ENCODE measurements at places on chromosomes 11 and 22. TPM values are rescaled to one million over a fixed set of nuclear protein-coding genes. Genes with fewer than 3 reads are reported as not detected.

Gene CARNS1
- not detected for polyA plus RNA-seq

Gene CNGA4
- not detected for polyA plus RNA-seq

Gene PAMR1
- 4.1 TPM for polyA plus RNA-seq

Gene MUC2
- not detected for polyA plus RNA-seq

GRCh38 chr11:44622190-44622650 is 56.8 kb downstream of the CD82 start:
- H3K4me3 ChIP-seq: no peak overlapping the region
- no peak overlapping the region for H3K27ac ChIP-seq
- no peaks in the 10 kb centered on the region for H3K4me1 ChIP-seq
- H3K27me3 ChIP-seq: no peaks in the 10 kb centered on the region
- H3K36me3 ChIP-seq: peaks cover 15% of the 10 kb centered on the region

DNA sequence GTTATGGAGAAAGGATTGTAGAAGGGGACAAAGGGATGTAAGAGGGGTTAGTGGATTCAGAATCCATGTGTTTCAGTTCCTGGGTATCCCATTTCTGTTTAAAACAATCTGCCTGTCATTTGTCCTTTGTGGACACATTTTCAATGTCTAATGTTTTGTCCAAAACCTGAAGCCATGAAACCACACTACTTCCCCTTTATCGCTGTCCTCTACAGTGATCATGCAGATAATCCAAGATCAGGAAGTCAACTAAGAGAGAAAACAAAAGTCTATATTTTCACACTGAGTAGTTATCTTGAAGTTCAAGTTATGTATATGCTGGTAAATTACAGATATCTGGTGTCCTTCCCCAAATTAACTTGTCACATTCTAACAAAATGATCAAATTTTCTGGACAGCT is 457.0 kb downstream of the NTM start:
- H3K27me3 ChIP-seq: no peaks in the 10 kb centered on the region
- no peak overlapping the region for H3K27ac ChIP-seq
- DNase-seq: no peak
- no peaks in the 10 kb centered on the region for H3K36me3 ChIP-seq
- H3K4me3 ChIP-seq: no peak overlapping the region

DNA sequence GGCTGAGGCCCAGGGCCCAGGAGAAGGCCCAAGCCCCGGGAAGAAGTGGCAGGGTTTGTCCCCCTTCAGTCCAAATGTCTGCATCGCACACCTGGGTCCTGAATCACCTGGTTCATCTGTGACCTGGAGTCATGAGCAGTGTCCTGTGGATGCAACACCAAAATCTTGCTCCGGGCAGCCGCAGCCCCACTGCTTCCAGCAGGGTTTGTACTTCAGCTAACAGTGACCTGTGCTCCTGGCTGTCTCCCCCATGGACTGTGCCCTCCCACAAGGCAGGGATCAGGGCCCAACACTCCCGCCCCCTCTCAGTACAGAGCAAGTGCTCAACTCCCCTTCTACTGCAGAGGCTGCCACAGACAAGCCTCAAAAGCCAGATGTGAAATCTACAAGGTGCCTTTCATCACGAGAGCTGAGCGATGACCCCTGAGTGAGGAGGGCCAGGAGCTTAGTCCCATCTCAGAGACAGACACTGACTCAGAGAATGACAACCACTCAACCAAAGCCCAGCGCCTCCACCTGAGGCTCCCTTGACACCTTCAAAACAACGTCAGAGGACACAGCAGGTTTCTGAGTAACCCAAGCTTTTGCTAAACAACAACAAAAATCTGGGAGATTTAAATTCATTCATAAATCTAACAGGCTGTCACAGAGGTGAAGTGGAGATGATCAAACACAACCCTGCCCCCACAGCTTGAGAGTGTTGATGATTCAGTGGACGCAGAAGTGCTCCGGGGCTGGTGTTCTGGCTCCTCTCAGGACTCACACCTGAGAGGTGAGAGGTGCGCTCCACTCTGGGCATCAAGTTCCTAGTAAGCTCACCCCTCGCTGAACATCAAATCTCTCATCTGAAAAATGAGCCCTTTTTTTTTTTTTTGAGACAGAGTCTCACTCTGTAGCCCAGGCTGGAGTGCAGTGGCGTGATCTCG is 3.4 kb downstream of the KIAA0930 start:
- H3K27me3 ChIP-seq: no peaks in the 10 kb centered on the region
- H3K36me3 ChIP-seq: peaks cover 42% of the 10 kb centered on the region
- no peak for DNase-seq
- H3K27ac ChIP-seq: no peak overlapping the region

DNA sequence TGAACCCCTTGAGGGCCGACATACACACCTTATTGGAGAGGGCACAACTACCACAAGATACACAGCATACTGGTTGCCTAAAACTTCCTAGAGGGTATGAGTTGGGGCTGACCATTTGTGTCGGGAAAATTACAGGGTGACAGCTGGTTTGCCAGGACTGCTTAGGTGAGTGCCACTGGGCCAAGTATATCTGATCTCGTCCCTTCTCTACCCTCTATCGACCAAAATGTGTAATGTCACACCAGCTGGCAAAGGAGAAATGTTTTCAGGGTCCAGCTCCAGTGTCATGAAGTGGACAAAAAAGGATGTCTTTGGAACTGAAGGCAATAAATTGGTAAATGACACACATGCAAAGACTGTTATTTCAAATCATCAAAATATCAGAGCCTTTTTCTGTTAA is 126.1 kb downstream of the PGR start:
- H3K27ac ChIP-seq: no peak overlapping the region
- no peak overlapping the region for H3K4me3 ChIP-seq
- no peaks in the 10 kb centered on the region for H3K27me3 ChIP-seq
- no peak for DNase-seq

- H3K27me3 ChIP-seq: peaks cover 40% of the 10 kb centered on the region
- no peaks in the 10 kb centered on the region for H3K36me3 ChIP-seq
- DNase-seq: peak; percentile 11
These were observed 135.9 kb downstream of the FDX1 start for GRCh38 chr11:110565357-110566336.

DNA sequence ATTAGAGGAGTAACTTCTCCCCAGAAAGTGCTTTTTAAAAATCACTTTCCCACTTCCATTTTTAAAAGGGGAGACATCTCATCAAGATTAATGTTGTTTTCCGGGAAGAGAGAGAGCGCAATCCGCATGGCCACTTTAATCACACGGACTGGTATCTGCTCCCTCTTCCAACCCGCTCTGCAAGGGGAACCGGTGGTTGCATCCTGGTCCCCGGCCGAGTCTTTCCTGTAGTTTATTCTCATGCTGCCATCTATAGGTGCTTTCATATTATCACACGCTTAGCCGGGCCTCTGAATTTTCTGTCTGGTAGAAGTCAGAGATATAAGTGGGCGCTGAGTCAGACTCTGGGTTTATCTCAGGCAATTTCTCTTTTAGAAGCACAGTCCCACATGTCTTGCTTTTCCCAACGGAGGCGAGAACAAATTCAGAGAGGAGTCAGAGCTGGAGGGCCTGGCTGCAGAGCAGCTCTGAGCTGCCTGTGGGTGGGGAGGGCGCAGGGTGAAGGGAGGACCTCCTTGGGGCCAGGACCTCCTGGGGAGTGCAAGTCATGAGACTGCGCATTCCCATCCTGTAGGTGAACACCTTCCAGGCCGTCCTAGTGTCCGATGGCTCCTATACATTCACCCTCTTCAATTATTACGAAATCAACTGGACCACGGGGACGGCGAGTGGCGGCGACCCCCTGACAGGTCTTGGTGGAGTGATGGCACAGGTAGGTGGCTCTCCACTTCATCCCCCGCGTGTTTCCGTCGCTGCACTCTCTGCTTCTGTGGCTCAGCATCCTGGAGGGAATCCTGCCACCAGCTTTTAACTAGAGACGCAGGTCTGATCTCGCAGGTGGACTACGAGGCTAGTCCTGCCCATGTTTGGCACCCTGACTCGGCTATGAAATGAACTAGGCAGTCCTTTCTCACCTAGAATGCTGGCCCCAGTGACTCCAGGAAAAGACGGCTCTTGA is 11.7 kb downstream of the TECTA start:
- no peaks in the 10 kb centered on the region for H3K27me3 ChIP-seq
- H3K4me3 ChIP-seq: no peak overlapping the region
- DNase-seq: no peak
- no peaks in the 10 kb centered on the region for H3K4me1 ChIP-seq
